ENCODE measurements at places on chromosomes 2 and 18. TPM values are rescaled to one million over a fixed set of nuclear protein-coding genes. Genes with fewer than 3 reads are reported as not detected.

SKOR2 gene
- not detected for total RNA-seq

NOL4 gene
- not detected for total RNA-seq

- no peak for DNase-seq
Measured at GRCh38 chr18:5276947-5277346, 18.6 kb downstream of the ZBTB14 start.

GRCh38 chr2:157644776-157645175 lies 16.1 kb upstream of the ACVR1C start:
- no peak for DNase-seq

MBD1 gene
- total RNA-seq = 84.9 TPM

DNA sequence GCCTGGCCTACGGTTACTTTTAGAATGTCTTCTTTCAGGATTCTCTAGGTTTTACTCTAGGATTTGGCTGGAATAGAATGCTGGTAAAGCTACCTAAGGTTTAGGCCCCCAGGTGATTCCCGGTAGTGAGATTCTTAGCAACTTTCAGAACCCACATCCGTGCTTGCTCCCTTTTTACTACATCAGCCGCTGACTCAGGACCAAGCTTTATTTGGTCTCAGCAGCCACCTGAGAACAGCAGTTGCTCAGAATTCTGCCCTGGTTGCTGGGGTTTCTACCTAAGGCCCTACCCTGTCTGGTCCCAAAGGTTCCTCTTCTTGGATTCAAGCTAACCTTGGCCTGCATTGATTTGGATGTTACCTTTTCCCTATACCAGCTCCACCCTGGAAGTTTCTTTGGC lies 36.1 kb upstream of the NDUFV2 start:
- no peak for DNase-seq

RNPEPL1 gene
- 16.7 TPM for total RNA-seq

- DNase-seq = no peak
Measured at GRCh38 chr2:51528156-51528555, 496.2 kb upstream of the NRXN1 start.

DNA sequence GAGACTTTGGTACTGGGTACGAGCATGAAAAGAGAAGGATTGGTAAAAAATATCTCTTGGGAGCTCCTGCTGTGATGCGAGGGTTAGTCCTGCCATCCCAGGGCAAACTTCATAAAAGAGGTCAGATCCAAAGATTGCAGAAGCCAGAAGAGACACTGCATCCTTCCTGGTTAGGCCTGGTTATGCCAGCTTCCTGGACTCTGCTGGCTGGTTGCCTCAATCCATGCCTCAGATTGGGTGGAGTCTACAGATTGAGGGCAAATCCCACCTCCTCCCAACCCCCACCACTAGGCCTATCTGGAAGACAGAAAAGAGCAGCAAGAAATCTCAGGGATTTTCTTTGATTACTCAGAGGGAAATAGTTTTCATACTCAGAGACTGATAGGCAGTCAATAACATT lies 5.3 kb upstream of the ACADL start:
- no peak for DNase-seq

POLR1A gene
- total RNA-seq = 26.7 TPM

DUSP2 gene
- total RNA-seq = 0.23 TPM

- DNase-seq = no peak
Measured at GRCh38 chr2:60676706-60677330, 79.2 kb upstream of the PAPOLG start.

DNA sequence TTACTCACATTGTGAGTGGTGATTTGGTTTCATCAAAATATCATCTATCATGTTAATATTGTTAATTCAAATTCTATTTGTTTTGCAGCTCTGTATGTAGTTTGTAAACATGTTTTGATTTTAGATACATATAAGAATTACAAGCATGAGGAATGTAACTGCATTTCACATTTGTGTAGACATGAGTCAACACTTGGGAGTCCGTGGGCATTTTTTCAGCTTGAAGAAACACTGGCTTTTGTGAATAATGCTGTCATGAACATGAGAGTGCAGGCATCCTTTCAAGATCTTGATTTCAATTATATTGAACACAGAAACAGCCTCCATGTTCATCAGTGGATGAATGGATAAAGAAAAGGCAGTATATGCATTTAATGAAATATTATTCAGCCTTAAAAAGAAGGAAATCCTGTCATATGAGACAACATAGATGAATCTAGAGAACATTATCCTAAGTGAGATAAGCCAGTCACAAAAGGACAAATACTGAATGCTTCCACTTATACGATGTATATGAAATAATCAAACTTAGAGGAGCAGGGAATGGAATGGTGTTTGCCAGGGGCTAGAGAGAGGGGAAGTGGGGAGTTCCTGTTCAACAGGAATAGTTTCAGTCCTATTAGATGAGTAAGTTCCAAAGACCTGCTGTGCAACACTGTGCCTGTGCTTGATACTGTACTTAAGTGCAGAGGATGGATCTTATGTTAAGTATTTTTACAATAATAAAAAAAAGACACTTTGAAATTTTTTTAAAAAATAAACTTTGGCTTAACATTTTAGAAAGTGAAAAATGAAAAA lies 194.9 kb downstream of the LRATD1 start:
- no peak for DNase-seq

DNA sequence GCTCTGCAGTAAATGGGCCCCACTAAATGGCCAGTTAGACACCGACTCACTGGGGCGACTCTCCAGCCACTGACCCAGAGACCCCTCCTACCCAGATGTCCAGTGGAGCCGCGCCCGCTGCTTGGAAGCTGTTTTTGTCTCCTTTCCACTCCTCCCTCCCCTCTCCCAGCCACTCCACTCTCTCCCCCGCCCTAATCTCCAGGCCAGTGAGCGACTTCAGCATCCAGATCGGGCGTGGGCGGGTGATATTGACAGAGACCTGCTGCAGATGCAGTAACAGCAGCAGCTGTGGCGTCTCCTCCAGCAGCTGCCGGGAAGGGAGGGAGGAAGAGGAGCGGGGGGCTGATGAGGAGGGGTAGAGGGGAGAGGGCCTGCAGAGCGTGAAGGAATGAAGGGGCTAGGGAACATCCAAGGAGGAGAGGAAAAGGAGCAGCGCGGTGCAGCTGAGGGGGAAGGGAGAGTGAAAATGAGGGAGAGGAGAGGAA lies at the start of gene SCN7A:
TSS of gene SCN7A (minus strand) at position 110 of the 485 bp plus-strand sequence. CDS start 16,553 bp downstream, outside the sequence.
- DNase-seq = peak; percentile 36

SLC5A7 gene
- not detected for total RNA-seq

ZNF638 gene
- 87.7 TPM for total RNA-seq

- DNase-seq = peak; percentile 67
Measured at GRCh38 chr2:42722320-42723190, 41.4 kb downstream of the OXER1 start.

UPP2 gene
- not detected for total RNA-seq

- DNase-seq = no peak
Measured at GRCh38 chr2:13819896-13820295, 812.6 kb upstream of the LRATD1 start.

GRCh38 chr2:118861242-118861641 lies 13.8 kb upstream of the EN1 start:
- no peak for DNase-seq

- DNase-seq = peak; percentile 34
Measured at GRCh38 chr18:39199231-39199855, 1633.7 kb upstream of the CELF4 start.

LDLRAD4 gene
- total RNA-seq = not detected

LAPTM4A gene
- 134 TPM for total RNA-seq

GRCh38 chr18:23498877-23499276 lies 4.4 kb upstream of the RMC1 start:
- peak; percentile 73 for DNase-seq

DNA sequence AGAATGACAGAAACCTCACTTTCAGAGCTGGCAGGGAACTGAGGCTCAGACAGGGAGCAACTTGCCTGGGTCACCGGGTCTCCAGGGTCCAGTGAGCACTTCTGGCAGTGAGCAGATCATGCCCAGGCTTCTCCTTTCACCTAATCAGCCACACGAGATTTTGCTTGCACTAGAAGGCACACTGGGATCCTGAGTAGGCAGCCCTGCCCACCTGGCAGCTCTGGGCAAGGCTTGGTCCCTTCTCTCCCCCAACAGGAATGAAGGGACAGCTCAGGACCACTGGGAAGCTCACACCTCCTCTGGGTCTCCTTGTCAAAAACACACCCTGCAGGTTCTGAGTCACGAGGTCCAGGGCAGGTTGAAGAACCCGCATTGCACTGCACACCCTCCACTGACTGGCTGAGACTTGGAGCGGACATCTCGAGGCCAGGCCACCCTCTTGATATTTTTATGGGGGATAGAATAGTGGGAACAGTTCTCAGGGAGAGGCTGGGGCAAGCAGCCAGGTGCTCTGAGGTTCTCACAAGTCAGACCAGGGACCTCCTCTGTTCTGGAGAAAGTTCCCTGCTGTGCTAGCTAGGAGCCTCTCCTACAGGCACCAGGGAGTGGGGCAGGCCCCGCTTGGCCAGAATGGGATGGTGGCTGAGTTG lies 5.7 kb downstream of the MAL start:
- no peak for DNase-seq

- no peak for DNase-seq
Measured at GRCh38 chr2:175730050-175730449, 272.0 kb downstream of the LNPK start.

DNA sequence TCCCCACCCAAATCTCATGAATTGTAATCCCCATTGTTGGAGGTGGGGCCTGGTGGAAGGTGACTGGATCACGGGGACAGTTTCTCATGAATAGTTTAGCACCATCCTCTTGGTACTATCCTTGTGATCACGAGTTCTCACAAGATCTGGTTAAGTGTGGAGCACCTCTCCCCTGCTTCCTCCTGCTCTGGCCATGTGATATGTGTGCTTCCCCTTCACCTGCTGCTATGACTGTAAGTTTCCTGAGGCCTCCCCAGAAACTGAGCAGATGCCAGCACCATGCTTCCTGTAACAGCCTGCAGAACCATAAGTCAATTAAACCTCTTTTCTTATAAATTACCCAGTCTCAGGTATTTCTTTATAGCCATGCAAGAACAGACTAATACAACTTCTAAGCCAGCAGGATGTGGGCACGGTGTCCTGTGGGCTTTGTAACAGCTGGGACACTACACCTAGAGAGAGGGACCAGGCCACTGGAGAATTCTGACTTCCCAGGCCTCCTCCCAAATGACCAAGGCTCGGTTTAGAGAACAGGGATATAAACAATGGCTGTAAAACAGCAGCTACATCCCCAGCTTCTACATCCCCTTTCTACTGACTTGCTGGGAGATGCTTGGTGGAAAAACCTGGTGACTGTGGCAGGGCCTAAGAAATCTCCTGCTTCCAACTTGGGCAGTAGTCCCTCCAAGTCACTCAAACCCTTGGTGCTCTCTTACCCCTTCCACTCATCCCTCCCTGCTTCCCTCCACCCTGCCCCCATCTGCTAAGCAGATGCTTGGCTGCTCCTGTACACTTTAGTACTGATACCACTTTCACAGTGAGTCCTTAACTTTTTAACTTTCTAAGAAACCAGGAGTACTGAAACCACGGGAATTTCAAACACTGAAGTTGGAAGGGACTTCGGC lies 10.3 kb downstream of the STAT1 start:
- DNase-seq = no peak

GRCh38 chr2:16204886-16205620 lies 264.7 kb downstream of the MYCN start:
- DNase-seq = no peak

DNA sequence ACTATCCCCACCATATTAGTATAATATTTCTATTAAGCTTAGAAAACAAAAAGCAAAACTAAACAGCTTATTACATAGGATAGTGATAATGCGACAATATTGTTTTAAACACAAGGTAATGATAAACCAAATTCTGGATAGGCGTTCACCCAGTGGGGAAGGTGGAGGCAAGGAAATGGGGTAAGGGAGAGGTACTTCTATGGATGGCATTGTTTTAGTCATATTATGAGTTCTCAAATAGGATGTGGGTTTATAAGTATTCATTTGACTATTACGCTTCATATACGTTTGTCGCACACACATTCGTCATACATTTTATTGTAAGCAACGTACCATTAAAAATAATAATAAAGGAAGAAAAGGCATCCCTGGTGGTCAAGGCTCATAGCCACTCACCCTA lies 88.8 kb upstream of the DNMT3A start:
- DNase-seq = no peak

- no peak for DNase-seq
Measured at GRCh38 chr2:103667335-103667884, 905.6 kb downstream of the TMEM182 start.

AGXT gene
- not detected for total RNA-seq

CYP1B1 gene
- 3.4 TPM for total RNA-seq

DNA sequence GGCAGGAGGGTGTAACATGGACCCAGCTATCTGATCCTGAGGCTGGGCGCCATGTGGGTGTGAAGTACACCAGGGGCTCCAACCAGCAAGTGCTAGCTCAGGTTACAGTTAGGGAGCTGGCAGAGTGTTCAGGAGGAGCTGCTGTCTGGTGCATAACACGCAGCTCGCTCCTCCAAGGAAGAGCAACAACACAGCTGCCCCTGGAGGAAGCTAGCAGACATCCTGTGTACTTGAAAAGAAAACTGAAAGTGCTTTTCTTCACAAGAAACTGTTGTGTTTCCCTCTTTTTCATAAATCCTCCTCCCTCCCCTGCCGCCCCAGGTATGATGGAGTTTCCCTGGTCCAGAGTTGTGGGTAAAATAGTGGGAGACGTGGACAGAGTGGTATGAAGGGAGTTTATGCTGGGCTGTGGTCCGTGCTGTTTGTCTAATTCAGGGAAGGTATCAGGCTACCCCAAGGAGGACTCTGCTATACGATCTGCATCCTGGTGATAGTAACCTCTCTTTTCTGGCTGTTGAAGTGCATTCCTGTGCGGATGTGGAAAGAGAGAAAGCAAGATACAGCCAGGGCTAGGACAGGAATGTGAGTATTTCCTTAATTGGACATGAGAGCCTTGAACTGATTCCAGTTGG lies 6.1 kb upstream of the LBH start:
- peak; percentile 68 for DNase-seq

GRCh38 chr2:159609811-159610549 lies 6.4 kb downstream of the BAZ2B start:
- DNase-seq = peak; percentile 24

CXCR1 gene
- not detected for total RNA-seq

DNA sequence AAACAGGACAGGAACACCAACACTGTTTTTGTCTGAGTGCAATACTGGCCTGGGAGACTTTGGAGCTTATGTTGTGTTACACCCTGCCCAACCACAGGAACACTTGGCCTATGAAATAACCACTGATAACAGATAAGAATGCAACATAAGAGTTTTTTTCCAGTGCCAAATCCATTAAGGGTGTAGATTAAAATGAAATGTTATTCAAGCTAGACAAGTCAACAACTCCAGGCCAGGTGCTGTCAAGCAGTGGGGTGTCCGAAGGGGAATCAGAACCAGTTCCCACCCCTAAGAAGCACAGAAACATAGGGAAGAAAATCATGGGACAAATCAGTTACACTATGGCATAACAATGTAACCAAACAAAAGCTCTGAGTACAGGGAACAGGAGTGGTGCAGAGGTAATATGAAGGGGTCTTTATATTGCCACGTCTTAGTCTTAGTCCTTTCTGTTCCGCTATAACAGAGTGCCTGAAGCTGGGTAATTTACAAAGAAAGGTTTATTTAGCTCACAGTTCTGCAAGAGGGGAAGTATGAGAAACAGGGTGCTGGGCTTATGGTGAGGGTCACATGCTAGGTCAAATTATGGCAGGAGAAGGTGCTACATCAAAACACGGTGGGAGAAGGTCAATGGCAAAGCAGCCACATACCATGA lies 3.8 kb downstream of the AFG3L2 start:
- DNase-seq = no peak

CRACDL gene
- not detected for total RNA-seq

DPP10 gene
- total RNA-seq = not detected
